Kidney (tissue), 22 donors: ENCODE measurements at places on chromosomes 3 and 15.

- no peak for DNase-seq
These were observed 22.9 kb upstream of the MED12L start for GRCh38 chr3:151062611-151063010.

GRCh38 chr3:146322216-146322817 lies 71.4 kb upstream of the PLSCR4 start:
- DNase-seq, result no peak

- no peak for DNase-seq
These were observed 1.4 kb downstream of the CIB2 start for GRCh38 chr15:78129751-78130287.

DNA sequence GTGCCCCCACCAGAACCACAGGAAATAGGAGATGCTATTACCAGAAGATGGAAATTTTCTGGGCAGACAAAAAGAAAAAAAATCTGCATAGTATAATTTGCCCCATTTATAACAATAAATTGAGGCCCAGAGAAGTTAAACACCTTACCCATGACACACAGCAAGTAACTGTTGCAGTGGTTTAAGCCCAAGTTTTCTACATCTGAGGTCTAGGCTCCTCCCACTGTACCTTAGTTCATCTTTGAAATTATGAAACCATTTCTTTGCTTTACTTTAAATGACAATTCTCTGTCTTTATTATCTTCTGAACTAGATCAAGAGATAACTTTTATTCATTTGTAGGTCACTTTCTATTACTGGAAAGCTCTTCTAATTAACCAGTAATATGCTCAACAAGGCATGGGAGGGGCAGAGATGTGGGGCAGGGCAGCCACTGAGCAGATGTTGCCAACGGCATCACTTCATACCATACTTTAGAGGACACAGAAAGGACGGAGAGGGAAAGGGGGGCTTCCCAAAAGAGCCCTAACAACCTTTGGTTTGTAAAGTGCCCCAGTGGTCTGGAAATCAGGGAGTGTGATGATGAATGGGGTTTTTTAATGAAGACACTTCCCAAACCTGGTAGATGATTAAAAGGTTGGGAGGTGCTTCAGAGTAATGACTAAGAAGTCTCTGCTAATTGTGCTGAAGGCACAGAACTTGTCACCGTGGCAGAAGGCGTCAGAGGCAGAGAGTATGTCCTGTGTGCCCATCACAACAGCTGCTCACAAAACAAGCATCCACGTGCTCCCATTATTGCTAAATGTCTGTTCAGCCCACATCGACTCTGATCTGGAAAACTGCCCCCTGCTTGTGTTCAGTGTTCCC lies 342.5 kb downstream of the SHQ1 start:
- no peak for DNase-seq

DNA sequence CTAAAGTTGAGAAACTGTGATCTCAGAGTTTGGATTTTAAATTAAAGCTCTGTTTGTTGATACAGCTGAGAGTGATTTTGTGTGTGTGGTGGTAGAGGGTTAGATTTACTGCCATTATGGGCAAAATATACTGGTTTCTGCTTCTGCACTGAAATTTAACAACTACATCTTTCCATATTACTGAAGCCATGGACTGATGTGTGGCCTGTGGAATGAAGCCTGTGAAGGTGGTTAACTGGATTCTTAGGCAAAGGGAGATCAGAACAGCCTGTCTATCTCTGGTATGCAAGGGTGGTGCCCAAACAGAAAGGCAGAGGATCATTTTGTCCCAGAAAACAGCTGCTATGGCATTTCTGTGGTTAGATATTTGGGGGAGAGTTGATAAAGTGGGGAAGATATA lies 297.3 kb upstream of the THBS1 start:
- DNase-seq, result no peak
